Fibroblast of skin of left biceps (primary cell): ENCODE measurements at places on chromosomes 6 and 20.

- DNase-seq, result no peak
Observed at GRCh38 chr6:7446619-7447325, 57.2 kb downstream of the RIOK1 start.

DNA sequence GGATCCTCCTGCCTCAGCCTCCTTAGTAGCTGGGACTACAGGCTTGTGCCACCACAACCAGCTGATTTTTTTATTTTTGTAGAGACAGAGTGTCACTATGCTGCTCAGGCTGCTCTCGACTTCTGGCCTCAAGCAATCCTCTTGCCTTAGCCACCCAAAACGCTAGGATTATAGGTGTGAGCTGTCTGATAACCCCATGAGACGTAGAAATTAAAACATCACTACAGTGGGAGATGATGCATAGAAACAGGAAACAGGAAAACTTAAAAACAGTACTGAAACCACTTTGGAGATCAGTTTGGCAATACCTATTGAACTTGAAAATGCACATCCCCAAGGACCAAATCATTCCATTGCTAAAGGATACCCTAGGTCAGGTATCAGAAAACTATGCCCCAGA, 10.8 kb downstream of the SENP6 start:
- no peak for DNase-seq

DNA sequence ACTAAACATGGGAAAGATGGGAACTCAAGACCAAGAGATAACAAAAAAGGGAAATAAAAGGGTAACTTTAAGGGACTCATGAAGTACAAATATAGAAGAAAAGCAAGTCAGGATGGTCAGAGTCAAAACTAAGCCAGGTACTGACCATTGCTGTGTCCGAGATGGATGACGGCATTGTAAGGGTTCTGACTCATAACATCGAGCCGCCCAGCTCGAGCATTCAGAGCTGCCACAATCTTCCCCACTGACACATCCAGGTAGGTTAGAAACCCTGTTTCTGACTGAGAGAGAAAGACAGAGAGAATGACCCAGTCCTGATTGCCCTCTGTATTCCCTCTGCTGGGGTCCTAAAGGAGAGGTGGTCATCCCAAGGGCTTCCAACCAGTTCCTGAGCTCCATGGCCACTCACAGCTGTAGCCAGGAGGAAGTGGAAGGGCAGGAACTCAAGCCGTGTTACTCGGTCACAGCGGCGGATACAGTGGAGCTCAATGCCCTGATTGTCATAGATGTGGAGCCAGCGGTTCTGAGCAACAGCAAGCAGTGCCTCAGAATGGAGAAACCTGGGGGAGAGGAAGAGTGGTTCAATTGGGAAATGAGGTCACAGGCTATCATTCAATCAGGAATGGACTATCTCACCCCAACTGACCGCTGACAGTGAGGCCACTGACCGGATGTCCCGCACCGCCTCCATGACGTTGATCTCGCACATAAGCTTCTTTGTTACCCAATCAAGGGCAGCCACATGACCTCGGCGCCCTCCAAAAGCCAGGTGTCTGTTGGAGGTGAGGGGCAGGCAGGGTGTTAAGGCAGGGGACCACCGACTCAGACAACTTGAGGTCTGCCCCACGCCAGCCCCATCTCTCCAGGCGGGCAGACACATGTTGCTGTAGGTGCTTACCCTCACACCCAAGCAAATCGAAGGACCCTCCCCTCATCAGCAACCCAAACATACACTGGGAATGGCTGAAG, 1.8 kb downstream of the WDR46 start:
- no peak for DNase-seq

GRCh38 chr20:22916021-22916842, 118.9 kb upstream of the SSTR4 start:
- no peak for DNase-seq

- DNase-seq, result no peak
Observed at GRCh38 chr20:58149437-58150091, 78.9 kb downstream of the ANKRD60 start.

- no peak for DNase-seq
Observed at GRCh38 chr6:32442977-32443552, 3.4 kb downstream of the HLA-DRA start.

DNA sequence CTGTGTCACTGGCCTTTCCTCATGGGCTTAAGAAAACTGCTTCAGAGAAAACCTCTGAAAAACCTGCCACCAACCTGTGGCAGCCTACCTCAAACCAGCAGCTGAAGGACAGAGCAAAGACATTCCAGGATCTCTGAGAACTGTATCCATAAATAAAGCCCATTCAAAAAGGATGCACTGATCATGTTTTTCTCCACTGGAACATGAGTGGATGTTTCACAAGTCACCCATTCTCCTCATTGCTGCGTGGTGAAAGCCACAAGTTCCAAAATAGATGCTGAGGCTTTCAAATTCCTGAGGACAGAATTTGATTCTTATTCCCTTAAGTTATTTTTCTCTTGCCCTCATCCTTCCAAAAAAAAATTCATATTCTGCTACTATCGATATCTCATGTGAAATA, 280.6 kb downstream of the KHDC1L start:
- no peak for DNase-seq

GRCh38 chr6:16239798-16240123, 1.4 kb downstream of the GMPR start:
- no peak for DNase-seq

DNA sequence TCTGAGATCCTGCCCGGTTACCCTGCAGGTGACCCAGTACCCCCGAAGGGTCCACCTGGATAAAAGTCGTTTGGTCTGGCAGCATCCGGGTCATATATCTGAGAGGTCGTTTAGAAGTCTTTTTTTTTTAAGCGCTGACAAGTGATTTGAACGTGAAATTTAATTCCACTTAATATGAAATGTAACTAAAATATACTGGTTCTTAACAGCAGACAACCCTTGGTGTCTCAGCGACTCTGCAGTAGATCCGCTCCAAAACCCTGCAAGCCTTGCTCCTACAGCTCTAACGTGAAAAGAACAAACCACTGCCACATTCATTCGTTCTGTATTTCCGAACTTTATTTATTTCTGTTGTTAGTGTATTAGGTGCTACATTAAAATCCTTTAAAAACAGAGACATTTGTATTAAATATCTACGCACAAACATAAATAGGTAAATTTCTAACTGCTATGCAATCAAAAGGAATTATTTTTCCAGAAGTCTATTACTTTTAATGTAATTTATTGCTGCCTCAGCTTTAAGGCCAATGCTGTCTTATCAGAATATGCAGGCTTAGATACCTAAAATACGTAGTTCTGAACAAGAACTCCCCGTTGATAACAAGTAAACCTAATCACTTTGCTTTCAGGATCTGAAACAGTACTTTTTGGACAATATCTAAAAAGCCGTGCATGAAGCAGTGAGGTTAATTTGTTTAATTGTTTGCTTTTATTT, 33.5 kb upstream of the TCF21 start:
- DNase-seq, result no peak

DNA sequence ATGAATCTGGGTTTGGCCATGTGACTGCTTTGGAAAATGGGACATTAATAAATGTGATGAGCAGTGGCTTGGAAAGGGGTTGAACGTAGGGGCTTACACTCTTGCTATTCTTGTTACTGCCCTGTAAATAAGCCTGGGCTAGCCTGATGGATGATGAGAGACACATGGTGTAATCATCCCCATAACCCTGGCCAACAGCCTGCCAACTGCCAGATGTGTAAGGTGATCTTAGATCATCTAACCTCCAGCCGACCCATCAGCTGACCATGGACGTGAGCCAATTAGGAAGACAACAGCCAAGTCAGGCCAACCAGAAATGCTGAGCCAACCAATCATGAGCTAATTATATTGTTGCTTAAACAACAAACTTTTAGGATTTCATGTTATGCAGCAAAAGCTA, 25.2 kb downstream of the FBXO30 start:
- DNase-seq, result no peak

GRCh38 chr6:125631165-125631564, 118.3 kb upstream of the HEY2 start:
- DNase-seq, result no peak

DNA sequence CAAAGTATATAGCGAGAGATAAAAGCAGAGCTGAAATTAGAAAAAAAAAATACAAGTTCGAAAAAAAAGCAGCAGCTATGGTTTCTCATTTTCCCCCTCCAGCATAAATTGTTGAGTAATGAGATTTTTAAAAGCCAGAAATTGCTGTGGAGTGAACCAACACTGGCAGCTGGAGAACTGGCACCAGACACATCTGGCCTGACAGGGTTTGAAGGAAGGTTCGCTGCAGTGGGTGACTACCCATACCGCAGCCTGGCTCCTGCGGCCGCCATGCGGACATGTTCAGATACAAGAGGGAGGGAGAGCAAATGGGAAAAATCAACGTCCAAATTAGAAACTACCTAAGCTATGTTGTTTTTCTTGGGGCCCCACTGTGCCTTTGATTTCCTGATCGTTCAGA, 3.3 kb downstream of the APCDD1L start:
- no peak for DNase-seq

DNA sequence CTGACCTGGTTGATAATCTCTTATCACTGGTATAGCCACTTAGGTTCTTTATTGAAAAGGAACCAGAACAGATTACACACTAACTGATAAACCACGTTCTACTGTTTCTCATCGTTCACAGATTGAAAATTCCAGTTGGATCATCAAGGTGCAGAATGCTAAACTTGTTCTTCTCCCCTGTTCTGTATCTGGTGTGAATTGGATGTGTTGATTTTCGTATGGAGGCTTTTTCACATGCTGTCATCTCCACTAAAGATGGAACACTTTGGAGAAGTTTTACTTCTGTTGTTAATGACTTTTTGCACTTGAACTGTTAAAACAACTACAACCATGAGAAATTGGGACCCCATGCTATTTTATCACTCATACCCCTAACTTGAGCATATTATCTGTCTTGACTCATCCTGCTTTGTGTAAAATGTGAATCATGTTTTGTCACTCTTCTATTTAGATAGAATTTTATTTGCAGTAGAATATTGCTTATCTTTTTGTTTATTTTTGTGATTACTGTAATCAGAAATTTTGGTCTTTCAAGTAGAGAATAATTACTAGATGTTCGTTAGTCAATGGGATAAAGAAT, 17.5 kb downstream of the VAPB start:
- no peak for DNase-seq

- DNase-seq, result no peak
Observed at GRCh38 chr6:158803733-158804143, 15.4 kb downstream of the EZR start.

GRCh38 chr6:106702046-106702445, 72.7 kb downstream of the QRSL1 start:
- DNase-seq, result no peak

- DNase-seq, result no peak
Observed at GRCh38 chr6:154767003-154767723, 33.9 kb downstream of the SCAF8 start.

DNA sequence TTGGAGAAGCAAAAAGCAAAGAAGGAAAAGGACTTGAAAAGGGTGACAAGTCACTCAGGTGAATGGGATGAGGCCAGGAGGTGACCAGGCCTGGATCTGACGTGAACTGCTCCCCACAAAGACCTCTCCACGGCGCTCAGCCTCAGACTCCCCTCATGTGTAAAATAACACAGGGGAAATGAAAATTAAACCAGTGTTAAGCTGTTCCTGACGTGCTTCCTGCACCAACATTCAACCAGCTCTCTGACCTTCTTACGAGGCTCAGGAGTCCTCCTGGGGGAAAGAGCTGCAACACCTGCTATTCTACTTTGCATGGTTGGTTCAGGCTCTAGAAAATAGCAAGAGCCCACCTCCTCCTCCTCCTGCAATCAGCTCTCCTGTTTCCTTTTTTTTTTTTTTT, 256.7 kb downstream of the ATXN1 start:
- DNase-seq, result no peak

DNA sequence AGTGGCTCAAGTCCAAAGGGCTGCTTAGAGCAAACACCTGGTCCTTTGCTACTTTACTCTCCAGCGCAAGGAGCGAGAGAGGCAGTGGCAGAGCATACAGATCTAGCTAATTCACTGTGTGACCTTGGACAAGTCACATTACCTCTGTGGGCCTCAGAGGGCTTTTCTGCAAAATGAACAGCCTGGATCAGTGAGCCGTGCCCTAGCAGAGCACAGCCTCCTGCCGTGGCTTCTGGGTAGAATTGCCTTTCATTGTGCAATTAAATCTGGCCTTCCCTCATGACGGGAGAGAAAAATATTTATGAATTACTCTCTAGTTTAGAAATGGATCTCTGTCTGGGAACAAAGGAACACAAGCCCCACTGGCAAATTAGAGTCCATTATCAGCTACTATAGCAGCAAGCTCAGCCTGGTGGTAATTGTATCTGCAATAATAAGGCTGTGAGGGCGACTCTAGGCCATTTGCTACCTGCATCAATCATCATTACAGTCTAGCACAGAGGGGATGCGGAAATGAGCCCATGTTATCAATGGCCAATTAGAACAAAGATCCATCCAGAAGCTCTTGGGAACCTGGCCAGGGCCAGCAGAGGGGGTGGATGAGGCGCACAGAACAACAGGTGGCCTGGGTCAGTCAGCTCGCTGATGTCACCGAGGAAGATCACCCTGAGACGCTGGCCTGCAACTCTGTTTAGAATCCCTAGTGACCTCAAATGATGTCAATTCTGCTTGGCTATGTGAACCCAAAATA, 114.2 kb upstream of the LY86 start:
- DNase-seq, result no peak

DNA sequence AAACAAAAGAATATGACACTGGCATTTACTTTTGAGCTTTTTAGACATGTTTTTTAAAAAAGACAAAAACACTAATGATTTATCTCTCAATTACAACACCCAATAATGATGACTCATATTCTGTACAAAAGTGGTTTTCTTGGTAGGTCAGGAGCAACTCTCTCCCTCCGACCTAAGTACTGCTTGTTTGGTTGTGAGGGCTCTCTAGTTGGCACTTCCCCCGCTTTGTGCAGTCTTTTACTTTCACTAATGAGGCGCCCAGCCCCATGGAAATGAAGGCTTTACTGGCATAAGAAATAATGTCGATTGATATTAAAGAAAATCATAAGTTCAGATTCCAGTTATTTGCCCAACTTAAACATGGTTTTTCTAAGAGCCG, 1.3 kb downstream of the KPNA5 start:
- DNase-seq, result peak; percentile 1

DNA sequence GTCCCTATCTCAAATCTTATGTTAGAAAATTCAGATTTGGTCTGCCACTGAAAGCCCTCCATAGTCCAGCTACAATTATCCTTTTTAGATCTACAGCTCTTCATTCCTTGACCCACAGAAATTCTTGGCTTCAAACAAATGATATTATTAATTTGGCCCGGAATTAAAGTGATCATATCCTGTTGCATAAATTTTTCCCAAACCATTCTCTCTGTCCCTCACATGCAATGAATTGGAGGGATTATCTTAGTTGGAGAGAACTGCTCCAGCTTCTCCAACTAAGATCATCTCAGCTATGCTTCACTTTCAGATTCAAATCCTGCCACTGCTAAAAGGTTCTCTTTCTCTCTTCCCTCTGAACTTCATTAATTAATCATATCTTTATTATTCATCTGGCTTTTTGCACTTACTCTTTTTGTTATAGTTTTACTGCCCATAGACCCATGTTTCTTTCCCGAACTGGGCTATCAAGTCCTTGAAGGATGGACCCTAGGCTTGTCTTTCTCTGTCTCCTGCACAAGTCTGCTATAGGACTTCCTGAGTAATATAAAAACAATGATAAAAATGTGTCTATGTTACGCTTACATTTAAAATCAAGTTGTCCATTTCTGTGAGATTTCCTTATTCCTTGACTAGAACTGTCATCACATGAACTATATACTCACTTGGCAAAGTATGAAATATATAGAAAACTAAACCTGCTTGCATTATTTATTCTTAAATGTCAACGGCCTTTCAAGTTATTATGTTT, 493.9 kb upstream of the MARCKS start:
- DNase-seq, result no peak

GRCh38 chr20:9052136-9052535, 16.8 kb upstream of the PLCB4 start:
- DNase-seq, result no peak

GRCh38 chr20:58538752-58539151, 23.6 kb upstream of the APCDD1L start:
- DNase-seq, result no peak
